ENCODE measurements at places on chromosomes 4 and X. TPM values are rescaled to one million over a fixed set of nuclear protein-coding genes. Genes with fewer than 3 reads are reported as not detected.

The CCKAR gene
- total RNA-seq = not detected

The CFAP99 gene
- total RNA-seq = not detected

The PAGE4 gene
- total RNA-seq = not detected

The DKK2 gene
- not detected for total RNA-seq

The DRD5 gene
- not detected for total RNA-seq

The HTN3 gene
- not detected for total RNA-seq

The SSX4 gene
- total RNA-seq = not detected

The ZNF827 gene
- 2.5 TPM for total RNA-seq

The S100G gene
- total RNA-seq = not detected

The NLGN4X gene
- total RNA-seq = 0.34 TPM

The NR3C2 gene
- 9.9 TPM for total RNA-seq

The ADGRG2 gene
- total RNA-seq = not detected

The CTAG1A gene
- total RNA-seq = not detected

The FAM9B gene
- not detected for total RNA-seq

The SLC6A14 gene
- total RNA-seq = not detected

The ARHGAP4 gene
- 16.0 TPM for total RNA-seq

The MTTP gene
- total RNA-seq = 0.23 TPM

The PPEF2 gene
- not detected for total RNA-seq

The PFKFB1 gene
- not detected for total RNA-seq

The ZNF630 gene
- 1.5 TPM for total RNA-seq

The C4orf50 gene
- under 0.01 TPM for total RNA-seq

The YY2 gene
- 3.1 TPM for total RNA-seq
